ENCODE measurements at places on chromosomes 7 and 10.

GRCh38 chr10:125095776-125096175, 64.6 kb downstream of the CTBP2 start:
- no peak for DNase-seq

DNA sequence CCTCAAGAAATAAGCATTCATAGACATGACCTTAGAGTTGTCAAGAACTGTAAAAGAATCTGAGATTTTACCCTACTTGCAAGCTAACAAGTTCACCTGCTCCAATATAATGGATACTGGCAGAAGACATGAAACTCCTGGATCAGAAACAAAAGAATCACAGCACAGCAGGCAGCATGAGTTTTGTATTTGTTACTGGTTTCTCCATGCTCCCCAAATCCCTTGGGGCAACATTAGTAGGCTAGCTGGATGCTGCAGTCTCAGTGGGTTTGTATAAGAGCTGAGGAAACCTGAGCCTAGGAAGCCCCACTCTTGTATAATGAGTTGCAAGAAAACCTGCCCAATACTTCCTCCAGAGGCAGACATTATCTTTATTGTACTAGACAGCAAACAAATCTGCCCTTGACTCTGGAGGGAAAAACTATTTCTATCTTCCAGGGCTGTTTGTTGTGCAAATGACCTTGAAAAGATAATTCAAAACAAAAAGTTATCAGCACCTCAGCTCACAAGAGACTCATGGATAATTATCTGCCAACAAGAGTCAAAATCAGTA, 64.8 kb downstream of the ABLIM1 start:
- DNase-seq = no peak

DNA sequence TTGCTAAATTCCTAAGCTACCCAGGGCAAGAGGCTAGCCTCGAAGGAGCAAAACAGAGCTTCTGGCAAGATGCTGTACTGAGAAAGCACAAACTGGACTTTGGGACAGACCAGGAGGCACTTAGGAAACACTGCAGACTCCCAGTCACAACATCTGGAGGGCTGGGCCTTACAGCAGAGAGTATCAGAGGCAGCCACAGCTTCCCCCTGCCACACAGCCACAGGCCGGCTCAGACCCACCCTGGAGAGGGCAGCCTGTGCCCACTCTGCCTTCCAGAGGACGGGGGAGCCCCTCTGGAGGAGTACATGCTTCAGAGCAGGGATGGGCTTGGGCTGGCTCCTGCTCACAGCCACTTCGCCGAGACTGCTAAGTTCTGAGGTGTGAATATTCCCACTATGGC, 17.4 kb downstream of the ESYT2 start:
- DNase-seq = no peak

DNA sequence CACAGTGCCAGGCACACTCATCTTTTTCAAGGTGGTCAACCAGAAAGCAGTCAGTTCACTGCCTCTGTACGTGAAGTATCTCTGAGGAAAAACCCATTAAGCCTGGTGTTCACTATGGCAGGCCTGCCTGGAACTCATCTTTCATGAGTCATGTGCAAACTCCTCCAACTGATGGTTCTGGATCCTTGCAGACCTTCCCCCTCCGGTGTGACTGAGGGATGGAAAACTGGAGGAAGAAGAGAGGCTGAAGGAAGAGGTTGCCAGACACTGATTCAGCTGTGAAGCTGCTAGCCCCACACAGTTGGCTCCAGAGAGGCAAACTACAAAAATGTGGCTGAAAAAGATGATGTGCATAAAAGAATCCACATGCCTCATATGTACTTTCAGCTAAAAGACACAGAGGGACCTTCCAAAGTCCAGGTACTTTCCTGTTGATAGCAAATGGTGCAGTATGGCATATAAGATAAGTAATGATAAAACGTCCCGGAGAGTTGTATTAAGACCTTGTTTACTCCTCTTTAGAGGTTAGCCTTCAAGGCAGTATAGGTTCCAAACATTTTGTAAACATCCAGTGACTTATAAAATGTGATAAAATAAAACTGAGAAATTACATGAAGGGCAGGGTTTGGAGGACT, 2.7 kb downstream of the CYP3A5 start:
- no peak for DNase-seq

GRCh38 chr10:124125305-124126116, 32.1 kb upstream of the CHST15 start:
- DNase-seq = no peak

- no peak for DNase-seq
These were observed 85.5 kb downstream of the XRCC2 start for GRCh38 chr7:152590481-152590880.

- DNase-seq = no peak
These were observed at the start of gene ANKRD22 for GRCh38 chr10:88851706-88852105. TSS of gene ANKRD22 (minus strand) at chr10:88851844. CDS start at chr10:88851607, 237 bp downstream.

- no peak for DNase-seq
These were observed 90.9 kb downstream of the DIP2C start for GRCh38 chr10:598415-599170.

DNA sequence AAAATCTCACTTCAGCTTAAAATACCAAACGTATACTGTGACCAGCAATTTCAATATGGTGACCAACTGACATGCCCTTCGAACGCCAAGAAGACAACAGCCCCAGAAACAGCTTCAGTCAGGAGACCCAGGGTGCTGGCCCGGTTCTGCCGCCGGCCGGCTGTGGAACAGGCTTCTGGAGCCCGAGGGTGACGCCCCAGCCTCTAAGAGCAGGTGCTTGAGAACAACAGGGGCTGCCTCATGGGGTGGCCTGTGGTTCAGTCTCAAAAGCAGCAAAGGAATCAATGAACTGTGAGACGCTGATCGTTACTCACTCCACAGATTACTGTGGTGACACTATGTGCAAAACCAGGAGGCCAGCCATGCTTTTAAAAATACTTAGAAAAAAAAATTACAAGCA, 17.3 kb downstream of the GPER1 start:
- DNase-seq = no peak

- DNase-seq = no peak
These were observed 35.0 kb upstream of the SRI start for GRCh38 chr7:88254721-88255424.

DNA sequence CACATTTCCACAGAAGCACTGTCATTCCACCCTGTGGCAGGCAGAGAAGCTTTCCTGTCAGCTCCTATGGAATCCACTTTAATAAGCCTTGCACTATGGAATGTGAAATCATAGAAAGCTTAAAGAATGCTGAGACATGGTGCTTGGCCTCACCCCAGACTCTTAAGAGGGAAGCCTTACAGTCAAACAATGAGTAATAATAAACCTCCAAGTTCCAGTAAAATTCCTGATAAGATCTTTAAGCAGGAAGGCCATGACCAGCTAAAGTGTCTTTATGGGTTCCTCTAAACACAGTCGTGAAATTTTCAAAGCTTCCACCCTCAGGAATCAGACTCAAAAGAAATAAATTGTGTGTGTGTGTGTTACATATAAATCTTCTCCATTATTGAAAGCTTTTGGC, 11.9 kb upstream of the TEX36 start:
- no peak for DNase-seq

- no peak for DNase-seq
These were observed 49.7 kb downstream of the FAM241B start for GRCh38 chr10:69679736-69680135.

- no peak for DNase-seq
These were observed 205.1 kb upstream of the SEMA3A start for GRCh38 chr7:84399661-84400060.

- no peak for DNase-seq
These were observed 120.3 kb upstream of the CELF2 start for GRCh38 chr10:10897400-10897799.

- DNase-seq = no peak
These were observed 23.6 kb downstream of the TSPAN15 start for GRCh38 chr10:69474742-69475432.

- DNase-seq = no peak
These were observed 7.2 kb upstream of the ANKRD61 start for GRCh38 chr7:6023974-6024435.

- no peak for DNase-seq
These were observed 107.8 kb downstream of the RAB18 start for GRCh38 chr10:27611744-27612550.

DNA sequence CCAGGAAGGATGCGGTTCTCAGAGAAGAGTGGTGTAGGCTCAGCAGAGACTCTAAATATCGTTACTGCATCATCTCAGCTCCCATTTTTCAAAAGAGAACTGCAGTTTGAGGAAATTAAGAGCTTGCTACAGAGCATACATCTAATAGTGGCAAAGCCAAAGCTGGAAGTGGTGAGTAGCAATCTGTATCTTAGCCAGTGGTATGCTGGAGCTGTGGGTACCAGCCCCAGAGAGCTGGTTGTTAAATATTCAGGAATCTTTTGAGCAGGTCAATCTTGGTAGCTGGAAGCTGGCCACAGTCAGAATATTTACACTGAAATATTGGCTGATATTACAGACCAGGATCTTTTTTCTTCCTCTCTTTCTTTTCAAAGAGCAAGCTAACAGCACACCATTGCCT, 88.4 kb upstream of the STEAP1B start:
- no peak for DNase-seq

DNA sequence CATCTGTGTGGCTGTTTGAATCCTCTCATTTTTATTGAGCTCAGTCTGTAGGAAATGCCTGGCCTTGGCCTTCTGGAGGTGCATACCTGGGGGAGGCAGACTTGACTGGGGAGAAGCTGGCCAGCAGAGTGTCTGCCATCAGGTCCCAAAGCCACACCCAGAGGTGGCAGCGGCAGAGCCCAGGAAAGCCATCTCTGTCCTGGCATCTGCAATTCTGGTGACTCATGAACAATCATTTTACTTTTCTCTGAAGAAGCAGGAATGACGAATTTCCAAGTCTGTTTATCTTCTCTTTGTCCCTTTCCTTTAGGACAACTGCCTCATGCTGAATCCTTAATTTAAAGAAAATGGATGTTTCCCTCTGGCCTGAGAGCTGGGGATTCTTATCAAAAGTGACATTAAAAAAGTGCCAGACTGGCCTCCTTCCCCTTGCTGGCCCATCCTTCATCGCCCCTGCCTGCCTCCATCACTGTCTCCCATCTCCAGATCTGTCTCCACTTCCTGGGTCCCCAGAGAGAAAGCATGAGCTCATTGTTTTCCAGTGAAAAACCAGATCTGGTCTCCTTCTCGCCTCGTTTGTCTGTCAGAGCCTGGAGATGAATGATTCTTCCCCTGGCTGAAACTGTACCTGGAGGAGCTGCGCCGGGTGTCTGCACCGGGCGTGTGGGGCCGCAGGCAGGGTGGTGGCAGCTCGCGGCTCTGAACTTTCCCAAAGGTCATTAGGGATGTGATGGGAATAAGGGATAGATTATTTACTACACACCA, 124.5 kb downstream of the TMEM178B start:
- no peak for DNase-seq

- no peak for DNase-seq
These were observed 96.9 kb downstream of the SORBS1 start for GRCh38 chr10:95464280-95464679.

DNA sequence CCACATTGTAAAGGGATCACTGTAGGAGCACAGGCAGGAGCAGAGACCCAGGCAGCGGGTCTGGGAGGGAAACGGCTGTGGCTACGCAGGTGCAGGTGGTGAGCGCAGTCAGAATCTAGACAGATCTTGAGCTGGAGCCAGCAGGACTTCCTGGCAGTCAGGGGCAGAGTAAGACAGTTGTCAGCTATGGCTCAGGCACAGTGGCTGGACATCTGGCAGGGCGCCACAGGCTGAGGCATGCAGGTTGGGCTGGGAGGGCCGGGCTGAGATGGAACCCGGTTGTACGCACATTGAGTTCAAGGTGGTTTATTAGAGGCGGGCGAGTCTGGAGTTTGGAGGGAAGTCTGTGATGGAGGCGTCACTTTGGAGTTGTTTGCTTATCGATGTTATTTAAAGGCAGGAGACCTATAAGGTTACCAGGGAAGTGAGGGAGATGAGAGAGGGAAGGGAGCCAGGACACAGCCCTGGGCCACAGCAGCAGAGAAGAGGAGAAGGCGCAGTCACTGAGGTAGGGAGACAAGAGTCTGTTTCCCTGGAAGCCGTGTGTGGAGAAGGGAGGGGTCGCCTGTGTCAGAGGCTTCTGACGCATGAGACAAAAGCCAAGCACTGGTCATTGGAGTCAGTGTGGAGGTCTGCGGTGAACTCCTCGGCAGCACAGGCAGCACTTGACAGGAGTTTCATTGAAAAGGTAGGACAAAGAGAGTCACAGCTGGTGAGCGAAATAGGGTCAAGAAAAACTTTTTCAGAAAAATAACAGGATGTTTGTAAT, 73.8 kb downstream of the LANCL2 start:
- peak; percentile 70 for DNase-seq

DNA sequence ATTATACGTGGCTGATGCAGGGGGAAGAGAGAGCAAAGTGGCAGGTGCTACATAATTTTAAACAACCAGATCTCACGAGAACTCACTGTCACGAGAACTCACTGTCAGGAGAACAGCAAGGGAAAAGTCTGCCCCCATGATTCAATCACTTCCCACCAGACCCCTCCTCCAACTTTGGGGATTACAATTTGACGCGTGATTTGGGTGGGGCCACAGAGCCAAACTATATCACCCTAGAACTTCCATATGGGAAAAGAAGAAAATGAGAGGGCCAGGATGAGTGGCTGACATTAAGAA, 15.8 kb downstream of the EZH2 start:
- DNase-seq = no peak

DNA sequence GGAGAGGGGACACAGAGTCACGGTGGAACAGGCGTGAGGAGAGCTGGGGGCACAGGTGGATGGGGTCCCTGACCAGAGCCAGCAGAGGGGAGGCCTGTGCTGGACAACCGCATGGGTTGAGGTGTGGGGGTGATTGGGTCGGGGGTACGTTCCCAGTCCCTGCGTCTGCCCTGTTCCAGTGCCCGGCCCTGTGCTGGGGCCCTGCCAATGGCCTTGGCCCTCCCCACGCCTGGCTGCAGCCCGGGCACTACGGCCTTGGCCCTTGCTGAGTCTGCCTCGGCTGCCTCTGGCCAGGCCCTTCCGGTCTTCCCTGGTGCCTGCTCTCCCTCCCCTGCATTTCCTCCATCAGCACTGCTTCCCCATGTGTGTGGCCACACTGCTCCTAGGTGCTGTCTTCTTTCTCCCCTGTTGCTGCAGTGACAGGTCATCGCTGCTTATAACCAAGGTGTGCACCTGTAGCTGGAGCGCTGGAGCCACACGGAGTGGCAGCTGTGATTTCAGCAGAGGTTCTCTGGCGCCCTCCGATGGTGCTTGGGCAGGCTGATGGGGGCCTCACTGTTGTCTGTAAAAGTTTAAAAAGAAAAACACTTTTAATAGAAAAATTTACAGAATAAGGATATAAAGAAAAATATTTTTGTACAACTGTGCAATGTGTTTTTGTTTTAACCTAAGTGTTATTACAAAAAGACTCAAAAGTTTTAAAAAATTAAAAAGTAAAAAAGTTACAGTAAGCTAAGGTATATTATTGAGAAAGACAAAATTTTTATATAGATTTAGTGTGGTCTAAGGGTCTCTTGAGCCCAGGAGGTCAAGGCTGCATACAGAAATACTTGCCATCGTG, 45.2 kb upstream of the BHLHA15 start:
- peak; percentile 61 for DNase-seq

- DNase-seq = no peak
These were observed 7.9 kb downstream of the SLC25A28 start for GRCh38 chr10:99612167-99612831.

GRCh38 chr10:63664341-63664885, 143.2 kb downstream of the REEP3 start:
- no peak for DNase-seq

All from NCI-H774 (cell line).